ENCODE measurements at places on chromosomes 5 and 9. TPM values are rescaled to one million over a fixed set of nuclear protein-coding genes. Genes with fewer than 3 reads are reported as not detected.

The DEPDC1B gene
- 25.5 TPM for total RNA-seq

DNA sequence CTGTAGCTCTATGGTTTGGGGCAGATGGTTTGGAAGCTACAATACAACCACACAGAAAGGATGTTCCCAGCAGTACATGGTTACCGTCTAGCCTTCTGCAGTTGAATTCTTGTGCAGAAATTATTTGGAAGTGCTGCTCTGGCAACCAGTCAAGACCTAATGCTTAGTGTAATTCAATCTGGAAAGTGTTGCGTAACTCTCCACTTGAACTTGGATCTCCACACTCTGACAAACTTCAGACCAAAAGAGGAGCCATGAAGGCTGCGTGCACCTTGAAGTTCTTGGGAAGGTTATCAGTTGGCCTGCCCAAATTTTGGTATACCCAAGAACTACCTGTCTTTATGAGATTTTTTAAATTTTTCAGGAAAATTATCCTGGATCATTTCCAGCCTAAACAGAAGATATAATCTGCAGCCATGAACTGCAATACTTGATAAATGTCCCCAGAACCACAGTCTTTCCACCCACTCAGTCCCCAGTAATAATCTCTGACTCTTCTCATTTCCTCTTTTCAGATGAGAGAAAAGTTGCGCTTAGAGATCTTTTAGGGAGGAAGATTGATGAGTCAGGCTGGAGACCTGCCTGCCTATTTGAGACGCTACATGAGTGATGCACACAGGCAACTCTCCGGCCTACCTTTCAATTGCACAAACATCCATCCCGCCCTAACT, 159.9 kb downstream of the FANCC start:
- no peak for DNase-seq

GRCh38 chr5:179288101-179288808, 57.0 kb downstream of the ADAMTS2 start:
- DNase-seq = no peak

The ANKRD33B gene
- total RNA-seq = 9.8 TPM

The SLC6A19 gene
- total RNA-seq = not detected

DNA sequence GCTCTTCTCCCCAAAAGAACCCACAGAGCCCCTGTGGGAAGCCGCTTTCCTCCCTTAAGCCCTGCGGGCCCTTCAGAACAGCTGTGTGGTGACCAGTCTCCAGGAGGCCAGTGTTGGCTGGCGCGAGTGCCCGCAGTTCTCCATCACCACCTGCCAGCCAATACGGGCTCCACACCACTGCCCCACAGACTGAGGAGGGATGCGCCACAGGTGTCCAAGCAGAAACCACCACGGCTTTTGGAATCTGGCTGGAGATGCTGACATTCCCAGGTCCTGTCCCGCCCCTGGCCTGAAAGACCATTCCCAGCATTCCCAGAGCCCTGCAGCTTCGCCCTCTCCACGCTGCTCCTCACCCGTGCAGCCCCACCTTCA, 12.8 kb downstream of the CCNI2 start:
- DNase-seq = no peak

The ANXA2R gene
- 9.9 TPM for total RNA-seq

The WNT8A gene
- total RNA-seq = not detected

The CARD6 gene
- 1.9 TPM for total RNA-seq

- peak; percentile 10 for DNase-seq
These were observed 77.6 kb upstream of the TMC1 start for GRCh38 chr9:72443855-72444254.

GRCh38 chr5:125302577-125302976, 556.1 kb upstream of the ZNF608 start:
- DNase-seq = no peak

GRCh38 chr5:138544181-138545134, 1.4 kb upstream of the ETF1 start:
- DNase-seq = no peak

GRCh38 chr9:107770716-107771115, 281.1 kb upstream of the KLF4 start:
- no peak for DNase-seq

The PCDHGA11 gene
- not detected for total RNA-seq

- DNase-seq = no peak
These were observed 27.1 kb downstream of the CXXC5 start for GRCh38 chr5:139675213-139675612.

- no peak for DNase-seq
These were observed 1119.0 kb upstream of the CDH10 start for GRCh38 chr5:25763781-25764180.

GRCh38 chr9:87089929-87090328, 142.6 kb upstream of the GAS1 start:
- no peak for DNase-seq

The ZDHHC11 gene
- 5.5 TPM for total RNA-seq

The SLC27A6 gene
- total RNA-seq = not detected

GRCh38 chr5:65774346-65774745, 52.3 kb downstream of the NLN start:
- DNase-seq = no peak

The TEK gene
- total RNA-seq = not detected

The ZDHHC11B gene
- total RNA-seq = not detected

DNA sequence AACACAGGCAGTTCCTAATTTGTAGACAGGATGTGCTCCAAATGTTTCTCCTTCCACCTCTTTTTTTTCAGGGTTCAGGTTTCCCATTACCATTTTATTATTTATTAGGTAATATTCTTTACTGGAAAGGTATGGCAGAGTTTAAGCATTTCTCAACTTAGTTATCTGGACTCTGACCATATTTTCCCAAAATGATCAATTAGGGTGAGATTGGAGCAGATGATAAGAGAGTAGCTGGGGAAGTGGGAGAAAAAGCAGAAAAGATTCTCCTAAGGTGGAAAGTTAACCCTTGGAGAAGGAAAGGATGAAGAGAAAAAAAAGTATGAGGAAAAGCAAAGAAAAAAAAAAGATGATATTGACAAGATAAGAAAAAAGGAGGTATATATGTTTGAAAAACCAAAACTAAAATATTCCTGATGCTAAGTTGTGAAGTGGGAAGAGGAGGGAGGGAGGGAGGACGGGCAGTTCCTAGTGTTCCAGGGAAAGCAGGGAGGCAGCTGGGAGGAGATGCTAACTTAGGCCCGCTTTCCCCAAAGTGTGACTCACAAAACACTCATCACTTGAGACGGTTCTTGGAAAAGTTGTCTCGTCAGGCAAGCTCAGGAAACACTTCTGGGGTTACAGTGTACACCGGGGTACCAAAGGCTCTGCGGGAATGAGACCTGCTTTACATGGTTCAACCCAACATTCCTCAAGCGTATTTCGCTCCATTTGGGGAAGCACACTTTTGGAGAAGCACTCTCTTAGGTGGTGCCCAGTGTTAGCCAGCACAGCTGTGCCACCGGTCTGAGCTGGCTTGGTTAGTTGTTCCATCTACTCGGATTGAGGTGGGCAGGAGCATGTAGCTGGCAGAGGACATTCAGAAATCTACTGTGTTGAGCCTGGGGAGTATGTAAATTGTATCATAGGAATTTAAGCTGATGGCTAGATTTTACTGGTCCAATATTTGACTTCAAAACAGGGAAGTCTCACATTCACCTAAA, 35.1 kb downstream of the B4GALT1 start:
- DNase-seq = no peak
